ENCODE measurements at places on chromosomes 6 and 20.

- DNase-seq = no peak
These were observed 197.0 kb downstream of the CLIC5 start for GRCh38 chr6:45818655-45819054.

DNA sequence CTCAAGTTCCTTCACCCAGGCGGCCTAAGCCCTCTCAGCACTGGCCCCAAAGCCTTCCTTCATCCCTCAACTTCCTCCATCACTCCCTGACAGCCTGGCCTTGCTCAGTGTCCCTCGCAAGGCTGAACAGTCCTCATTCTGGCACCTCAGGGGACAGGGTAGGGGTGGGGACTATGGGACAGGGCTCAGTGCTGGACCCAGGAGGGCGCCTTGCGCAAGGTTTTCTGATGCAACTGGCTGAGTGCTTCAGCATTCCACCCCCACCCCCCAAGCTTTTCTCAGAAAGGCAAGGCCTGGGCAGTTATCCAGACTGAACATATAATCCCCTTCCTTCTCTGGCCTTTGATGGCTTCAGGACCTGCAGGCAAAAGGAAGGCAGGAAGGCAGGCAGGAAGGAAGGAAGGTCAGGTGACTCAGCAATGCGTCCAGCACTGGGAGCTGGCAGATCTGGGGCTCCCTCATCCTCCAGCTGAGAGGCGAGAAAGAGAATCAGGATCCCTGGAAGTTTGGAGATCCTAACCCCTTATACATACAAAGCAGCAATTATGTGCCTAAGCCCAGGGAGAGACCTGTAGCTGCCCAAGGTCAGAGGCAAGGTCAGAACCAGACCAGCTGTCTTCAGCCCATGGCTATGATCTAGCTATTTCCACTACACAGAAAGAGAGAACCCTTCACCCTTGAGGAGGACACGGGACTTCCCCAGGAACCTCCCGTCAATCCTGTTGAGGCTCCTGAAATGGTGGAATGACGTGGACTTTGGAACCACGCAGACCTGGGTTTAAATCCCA lies 8.6 kb upstream of the TRIB3 start:
- no peak for DNase-seq

- DNase-seq = no peak
These were observed 17.5 kb upstream of the MYCT1 start for GRCh38 chr6:152680151-152680550.

GRCh38 chr20:34163307-34163706 lies 51.3 kb upstream of the EIF2S2 start:
- no peak for DNase-seq

Data from hematopoietic multipotent progenitor cell treated with erythropoietin and hydrocortisone succinate and interleukin-3 and kit ligand, for 15 days (in vitro differentiated cells).